DMS 273 treated with DMSO at 0.1 percent for 48 hours (cell line): ENCODE measurements at places on chromosomes 12 and 14.

DNA sequence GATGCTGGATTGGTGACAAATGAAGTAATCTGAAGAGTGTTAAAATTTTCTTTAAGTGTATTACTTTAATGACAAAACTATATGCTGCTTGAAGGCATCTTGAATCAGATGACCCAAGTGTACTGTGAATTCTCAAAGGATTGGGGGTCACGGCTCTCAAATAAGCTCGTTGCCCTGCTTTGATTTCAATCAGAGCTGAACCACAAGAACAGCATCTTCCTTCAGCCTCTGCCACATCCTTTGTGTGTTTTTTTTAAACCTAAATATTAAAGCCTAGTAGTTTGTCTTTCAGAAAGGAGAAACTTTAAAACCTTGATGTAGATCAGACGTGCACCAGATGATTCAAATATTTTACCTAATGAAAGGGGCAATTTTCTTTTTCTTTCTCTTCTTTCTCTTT, 11.7 kb downstream of the ELK3 start:
- no peak for DNase-seq

GRCh38 chr12:57906821-57907220, 34.5 kb upstream of the ATP23 start:
- no peak for DNase-seq

GRCh38 chr12:8911606-8912268, 2.6 kb upstream of the PHC1 start:
- DNase-seq = no peak

GRCh38 chr14:83133981-83134645, 1600.5 kb upstream of the SEL1L start:
- no peak for DNase-seq

GRCh38 chr12:84073401-84073800, 839.2 kb downstream of the SLC6A15 start:
- DNase-seq = no peak

DNA sequence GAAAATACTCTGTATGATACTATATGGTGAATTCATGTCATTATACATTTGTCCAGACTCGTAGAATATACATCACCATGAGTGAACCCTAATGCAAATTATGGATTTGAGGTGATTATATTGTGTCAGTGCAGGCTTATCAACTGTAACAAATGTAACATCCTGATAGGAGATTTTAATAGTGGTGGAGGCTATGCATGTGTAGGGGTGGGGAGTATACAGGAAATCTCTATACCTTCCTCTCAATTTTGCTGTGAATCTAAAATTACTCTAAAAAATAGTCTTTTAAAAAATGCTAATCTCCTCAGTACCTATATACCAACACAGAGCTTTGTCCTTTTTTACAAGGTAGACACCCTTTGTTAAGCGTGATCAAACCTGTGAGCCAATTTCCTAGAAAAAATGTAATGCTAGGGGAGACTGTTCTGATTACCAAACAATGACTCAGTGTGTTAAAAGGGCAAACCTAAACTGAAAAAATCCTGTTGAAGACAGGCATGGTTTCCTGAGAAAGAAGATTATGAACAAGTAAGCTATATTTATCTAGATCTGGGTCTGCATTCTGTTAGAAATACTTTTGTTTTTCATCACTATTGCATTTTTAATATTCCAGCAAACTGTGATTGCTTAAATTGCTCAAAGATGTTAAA, 170.9 kb downstream of the DUSP6 start:
- DNase-seq = no peak

GRCh38 chr12:51341251-51342007, 5.0 kb downstream of the CELA1 start:
- no peak for DNase-seq

- no peak for DNase-seq
Observed at GRCh38 chr12:120710805-120711296, 593 bp downstream of the UNC119B start.

GRCh38 chr14:60211153-60211552, 37.9 kb upstream of the PPM1A start:
- DNase-seq = no peak

- no peak for DNase-seq
Observed at GRCh38 chr14:24329073-24329663, 5.7 kb downstream of the ADCY4 start.

DNA sequence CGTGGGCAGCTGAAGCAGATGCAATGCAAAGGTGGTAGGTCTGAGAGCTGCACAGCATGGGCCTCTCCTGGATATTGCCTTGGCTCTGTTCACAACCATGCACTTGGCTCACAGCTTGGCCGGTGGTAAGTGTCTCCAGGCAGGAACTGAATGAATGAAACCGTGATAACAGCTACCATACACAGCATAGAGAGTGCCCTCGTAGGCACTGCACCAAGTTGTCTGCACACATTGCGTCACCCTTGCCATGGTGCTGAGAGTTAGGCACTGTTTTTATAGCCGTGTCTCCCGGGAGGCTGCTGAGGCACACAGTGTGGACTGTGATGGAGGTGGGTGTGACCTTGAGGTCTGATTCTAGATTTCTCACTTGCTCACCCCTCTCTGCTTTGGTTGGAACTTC, 157.6 kb upstream of the VASH1 start:
- DNase-seq = no peak

GRCh38 chr12:75623631-75624154, 112.3 kb upstream of the KRR1 start:
- DNase-seq = no peak

DNA sequence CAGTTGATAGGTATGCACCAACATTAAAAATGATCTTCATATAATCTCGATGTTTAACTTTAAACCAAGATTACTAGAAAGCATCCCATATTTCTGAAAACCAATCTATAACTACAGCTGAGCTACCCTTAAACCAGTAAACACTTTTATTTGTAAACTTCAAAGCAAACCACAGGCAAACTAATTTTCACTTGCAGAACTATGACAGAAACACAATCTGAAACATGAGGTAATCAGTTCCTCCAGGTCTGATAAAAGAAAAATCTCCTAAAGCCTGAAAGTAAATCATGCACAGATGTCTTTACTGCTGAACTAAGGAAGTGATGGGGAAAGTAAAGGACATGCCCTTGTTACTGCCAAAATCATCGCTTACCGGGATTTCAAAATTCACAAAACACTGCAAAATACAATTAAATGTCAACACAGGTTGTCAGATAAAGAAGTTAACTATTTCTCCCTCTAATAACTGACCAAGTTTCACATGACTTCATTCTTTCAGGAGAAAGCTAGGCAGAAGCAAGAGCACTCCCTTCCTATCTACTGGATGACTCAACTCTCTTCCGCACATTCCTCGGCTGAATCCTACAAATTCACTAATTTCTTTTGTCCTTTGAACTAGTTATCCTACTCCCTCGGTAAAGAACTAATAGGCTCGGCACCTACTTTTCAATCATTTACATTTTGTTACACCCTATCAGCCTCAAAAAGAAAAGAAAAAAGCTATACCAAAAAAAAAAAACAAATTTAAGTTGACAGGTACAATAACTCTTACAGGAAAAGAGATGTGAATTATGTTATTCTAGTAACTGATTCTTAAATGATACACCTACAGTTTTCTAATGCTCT, 1.4 kb downstream of the EEA1 start:
- DNase-seq = no peak

- DNase-seq = peak; percentile 57
Observed at GRCh38 chr12:6965026-6965661, 5.3 kb downstream of the PHB2 start.
